ENCODE measurements at places on chromosomes 11 and 22. TPM values are rescaled to one million over a fixed set of nuclear protein-coding genes. Genes with fewer than 3 reads are reported as not detected.

The PITPNB gene
- 21.7 TPM for total RNA-seq

The MS4A6A gene
- not detected for total RNA-seq

The HEPACAM gene
- total RNA-seq = under 0.01 TPM

The GVQW3 gene
- total RNA-seq = 1.1 TPM

The OTOG gene
- not detected for total RNA-seq

The FEN1 gene
- total RNA-seq = 13.3 TPM

The PPP1R14B gene
- 141 TPM for total RNA-seq

The THY1 gene
- total RNA-seq = 104 TPM

The ARHGAP42 gene
- 17.3 TPM for total RNA-seq

The INS gene
- total RNA-seq = not detected
